ENCODE measurements at places on chromosomes 11 and 22.

GRCh38 chr22:37254209-37254866, 10.3 kb upstream of the RAC2 start:
- no peak for DNase-seq

DNA sequence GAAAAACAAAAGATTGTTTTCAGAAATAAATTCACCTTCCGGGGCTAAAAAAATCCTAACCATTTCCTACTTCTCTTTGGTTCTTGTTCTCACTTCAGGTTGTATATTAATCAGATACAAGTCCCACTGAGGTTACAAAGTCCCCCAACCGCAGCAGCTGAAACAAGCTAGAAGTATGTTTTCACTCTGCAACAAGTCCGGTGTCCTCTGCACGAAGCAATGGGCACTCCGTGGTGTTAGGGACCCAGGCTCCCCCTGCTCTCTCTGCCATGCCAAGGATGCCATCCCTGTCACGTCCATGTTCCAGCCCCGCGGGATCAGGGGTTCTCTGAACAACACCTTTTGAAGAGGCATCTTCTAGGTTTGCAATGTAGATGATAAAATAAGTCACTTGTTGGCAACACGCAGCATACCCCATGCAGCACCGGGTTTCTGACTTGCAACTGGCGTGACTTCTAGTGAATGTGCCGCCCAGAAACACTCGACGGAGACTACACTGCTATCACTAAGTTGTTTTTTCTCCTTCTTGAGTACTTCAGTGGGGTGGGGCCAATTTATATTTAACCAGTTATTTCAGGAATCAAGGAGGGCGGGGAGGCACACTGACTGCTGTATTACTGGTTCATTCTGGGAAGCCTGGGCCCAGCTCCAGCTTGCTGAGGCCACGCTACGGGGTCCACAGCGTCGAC, 25.4 kb upstream of the GSTP1 start:
- no peak for DNase-seq

GRCh38 chr11:35029979-35030682, 108.8 kb upstream of the CD44 start:
- no peak for DNase-seq

- DNase-seq, result no peak
These were observed 259.1 kb downstream of the TBC1D22A start for GRCh38 chr22:47021371-47022074.

DNA sequence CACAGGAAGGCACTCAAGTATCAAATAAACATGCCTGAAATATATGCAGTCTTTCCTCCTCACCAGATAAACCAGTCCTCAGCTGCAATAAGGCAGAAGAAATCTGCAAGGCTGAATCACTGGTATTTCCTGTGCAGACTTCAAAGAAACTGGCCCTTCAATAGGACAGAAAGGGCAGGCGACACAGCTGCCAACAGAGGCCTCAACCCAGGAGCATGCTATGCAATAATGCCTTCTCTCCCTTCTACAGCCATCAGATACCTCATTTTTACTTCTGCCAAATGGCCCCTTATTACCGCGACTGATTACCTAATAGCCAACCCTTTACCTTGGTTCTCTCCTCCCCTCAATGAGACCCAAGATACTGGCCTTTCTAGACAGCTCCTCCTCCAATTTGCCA, 8.0 kb downstream of the NUMA1 start:
- no peak for DNase-seq

DNA sequence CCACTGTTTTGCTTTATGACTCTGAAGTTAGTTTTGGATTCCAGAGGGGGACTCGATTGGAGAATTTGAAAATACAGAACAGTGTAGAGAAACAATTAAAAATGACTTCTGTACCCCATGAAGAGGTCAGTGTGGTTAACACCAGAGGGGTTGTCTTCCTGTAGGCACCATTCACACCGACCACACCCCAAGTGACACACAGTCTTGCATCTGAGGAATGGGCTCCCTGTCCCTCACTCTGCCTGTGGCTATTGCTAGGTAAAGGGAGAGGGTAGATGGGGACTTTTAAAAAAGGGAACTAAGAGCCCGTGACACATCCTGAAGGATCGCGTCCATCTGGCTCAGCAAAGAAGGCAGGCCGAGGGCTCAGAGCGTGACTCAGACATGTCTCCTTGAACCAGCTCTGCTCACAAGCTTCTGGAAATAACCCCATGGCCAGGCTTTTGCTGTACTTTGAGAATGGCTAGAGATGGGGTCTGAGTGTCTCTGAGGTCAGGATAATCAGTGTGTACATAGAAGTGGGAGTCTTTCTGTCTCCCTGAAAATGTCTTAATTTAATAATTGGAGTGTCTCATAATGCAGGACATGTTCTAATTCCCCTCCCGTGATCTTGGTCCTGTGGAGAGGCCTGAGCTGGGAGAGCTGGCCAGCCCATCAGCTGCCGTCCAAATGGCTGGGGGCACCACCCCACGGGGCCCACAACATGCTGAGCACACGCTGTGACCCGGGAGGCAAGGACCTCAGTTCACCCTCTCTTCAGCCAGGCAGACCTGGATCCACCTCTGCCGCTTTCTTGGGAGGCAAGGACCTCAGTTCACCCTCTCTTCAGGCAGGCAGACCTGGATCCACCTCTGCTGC, 39.3 kb downstream of the SGSM1 start:
- DNase-seq, result no peak

- no peak for DNase-seq
These were observed 2.7 kb upstream of the ADAMTS15 start for GRCh38 chr11:130445788-130446187.

DNA sequence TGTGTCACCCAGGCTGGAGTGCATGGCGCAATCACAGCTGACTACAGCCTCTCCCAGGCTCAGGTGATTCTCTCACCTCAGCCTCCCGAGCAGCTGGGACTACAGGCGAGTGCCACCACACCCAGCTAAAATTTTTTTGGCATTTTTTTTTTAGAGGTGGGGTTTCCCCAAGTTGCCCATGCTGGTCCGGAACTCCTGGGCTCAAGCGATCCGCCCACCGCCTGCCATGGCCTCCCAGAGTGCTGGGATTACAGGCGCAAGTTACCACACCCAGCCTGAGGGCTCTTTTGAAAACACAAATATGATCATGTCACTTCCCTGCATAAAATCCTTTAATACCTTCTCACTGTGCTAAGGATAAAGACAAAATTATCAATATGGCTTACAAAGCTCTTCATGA, 88.1 kb downstream of the MAML2 start:
- no peak for DNase-seq

DNA sequence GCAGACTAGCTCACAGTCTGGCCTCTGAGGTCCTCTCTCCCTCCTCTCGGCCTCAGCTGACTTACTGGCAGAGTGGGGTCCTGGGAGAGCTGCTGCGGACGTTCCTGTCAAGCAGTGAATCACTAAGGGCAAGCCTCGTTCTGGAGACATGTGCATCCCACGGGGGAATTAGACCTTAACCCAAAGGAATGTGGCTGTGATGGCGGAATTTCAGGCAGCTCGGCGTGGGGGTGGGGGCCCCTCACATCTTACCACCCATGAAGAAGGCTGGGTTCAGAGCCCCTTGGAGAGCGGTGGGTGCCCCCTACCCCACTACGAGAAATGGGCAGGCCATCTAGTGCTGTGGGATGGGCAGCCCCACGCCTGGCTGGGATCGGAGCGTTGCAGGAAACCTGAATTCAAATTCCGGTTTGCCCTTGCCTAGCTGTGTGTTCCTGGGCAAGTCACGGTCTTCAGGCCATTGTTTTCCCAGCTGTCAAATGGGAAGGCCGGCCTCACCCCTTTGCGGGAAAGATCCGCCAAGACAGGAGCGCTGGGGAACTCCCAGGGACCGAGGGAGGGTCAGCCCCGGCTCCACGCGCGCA, 554 bp downstream of the LRRC32 start:
- no peak for DNase-seq

DNA sequence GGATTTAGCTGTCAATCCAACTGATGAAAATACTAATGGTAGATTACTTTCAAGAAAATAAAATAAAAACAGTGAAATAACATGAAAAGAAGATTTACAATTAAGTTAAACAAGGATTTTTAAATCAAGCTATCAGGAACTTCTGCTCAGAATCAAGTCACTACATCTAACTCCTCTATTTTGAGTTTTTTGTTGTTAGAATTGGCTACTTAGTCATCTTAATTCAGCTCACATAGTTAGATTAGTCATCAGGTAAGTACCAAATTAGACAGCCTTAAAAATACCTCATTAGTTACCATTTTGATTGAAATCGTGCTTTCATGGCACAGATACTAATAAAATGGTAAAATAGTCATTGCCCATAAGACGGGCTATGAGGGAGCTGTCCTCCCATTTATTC, 35.8 kb downstream of the BTG4 start:
- no peak for DNase-seq

DNA sequence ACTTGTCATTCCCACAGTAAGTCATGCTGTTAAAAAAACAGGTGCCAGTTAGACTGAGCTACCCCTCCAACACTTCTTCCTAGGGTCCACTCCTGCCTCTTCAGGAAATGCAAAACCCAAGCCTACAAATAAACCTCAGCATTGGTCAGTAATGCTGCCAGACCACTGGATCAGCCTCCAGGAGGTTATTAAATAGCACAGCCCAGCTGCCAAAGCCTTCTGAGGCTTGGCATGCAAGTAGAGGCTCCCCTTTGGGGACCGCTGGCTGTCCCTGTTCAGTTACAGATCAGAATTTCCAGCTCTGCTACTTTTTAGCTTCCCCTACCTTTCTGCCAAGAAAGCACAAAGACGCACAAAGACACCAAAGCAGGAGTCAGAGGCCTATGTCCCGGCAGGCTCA, 33.3 kb downstream of the ABTB2 start:
- no peak for DNase-seq

DNA sequence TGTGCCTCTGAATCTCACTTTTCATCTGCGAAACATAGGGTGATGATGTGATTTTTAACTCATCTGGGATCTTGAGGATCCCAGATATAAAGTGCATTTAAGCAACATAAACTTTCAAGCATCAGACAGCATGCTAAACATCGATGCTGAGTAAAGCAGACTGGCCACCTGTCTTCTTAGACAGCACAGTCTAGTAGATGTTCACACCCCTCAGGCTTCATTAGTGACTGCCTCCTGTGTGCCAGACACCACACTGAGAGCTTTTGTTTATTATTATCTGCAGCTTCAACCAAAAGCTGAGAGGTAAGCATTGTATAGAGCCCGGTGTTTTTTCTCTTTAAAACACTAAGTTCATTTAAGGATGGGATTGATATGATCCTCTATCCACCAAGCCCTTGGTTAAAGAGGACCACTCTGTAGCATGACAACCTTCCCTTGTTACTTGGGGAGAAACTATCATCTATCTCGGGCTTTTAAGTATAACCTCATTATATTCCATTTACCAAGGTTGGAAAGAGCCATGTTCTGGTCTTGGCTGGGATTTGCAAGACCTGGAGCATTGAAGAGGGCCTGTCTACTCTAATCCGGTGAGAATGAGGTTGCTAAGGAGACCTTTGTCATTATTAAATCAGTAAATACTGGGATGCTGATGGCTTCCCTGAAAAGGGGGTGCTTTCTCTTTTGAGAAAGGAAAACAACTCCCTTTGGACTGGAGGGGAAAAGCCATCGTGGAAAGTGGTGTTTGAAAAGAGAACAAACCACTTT, 114.2 kb upstream of the SEZ6L start:
- DNase-seq, result no peak

DNA sequence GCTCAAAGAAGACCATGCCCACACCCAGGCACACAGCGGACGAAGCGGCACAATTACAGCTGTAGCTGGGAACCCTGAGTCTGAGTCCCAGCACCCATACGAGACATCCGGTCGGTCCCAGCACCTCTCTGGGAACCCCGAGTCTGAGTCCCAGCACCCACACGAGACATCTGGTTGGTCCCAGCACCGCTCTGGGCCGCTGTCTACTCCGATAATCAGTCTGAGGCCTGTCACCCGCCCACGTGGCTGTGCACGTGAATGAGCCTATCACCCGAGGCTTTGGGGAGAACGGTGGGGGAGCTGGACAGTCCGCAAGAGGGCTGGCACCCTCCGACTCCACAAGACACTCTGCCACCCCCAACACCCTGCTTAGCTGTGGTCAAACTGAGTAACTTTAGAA, 6.2 kb downstream of the TTLL8 start:
- no peak for DNase-seq

GRCh38 chr11:431921-432320, 9.9 kb downstream of the ANO9 start:
- no peak for DNase-seq

- no peak for DNase-seq
These were observed 33.4 kb downstream of the ANO3 start for GRCh38 chr11:26365284-26365683.

DNA sequence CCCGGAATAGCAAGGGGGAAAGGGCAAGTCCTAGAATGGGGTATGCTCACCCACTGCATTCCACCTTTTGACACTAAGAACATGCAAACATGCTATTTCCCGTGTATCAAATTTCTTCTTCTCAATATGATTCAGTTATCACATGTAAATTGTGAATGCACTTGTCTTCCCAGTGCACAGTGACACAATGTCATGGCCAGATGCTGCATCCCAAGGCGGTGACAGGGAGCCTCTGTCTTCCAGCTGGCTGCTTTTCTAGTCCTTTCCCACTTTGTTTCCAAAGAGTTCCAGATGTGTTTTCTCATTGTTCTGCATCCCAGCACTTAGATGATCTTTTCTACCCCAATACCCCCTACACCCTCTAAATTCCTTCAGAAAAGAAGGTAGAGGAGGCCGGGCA, 12.4 kb downstream of the SLC25A18 start:
- DNase-seq, result no peak

DNA sequence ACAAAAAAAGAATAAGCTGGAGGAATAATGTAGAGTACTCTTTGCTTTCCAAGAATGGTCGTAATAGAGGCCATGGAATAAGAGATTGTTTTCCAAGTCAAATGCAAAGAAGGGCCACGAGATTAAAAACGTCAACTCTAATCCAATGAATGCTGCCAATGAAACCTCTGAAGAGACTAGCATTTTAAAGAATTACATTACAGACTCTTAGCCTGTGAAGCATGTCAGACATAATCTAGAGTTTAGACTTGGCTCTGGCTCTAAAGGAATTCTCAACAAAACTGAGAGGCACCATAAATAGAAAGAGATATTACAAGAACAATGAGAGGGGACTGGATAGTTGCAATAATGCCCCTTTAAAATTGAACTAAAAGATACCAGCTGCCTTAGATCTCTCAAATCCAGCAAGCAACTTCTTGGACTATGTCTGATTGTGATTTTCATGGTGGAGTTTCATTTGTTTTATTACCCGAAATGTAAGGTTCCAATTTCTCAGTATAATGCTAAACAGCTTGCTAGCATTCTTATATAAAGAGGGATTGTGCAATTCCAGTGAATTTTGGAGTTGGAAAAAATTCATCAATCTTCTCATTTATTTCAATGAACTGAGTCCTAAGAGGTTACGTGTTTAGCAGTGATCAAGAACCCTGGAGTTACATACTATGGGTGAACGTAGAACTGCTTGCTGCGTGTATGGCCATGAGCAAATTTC, 5.6 kb downstream of the ETS1 start:
- DNase-seq, result no peak
